Pons (tissue), 1 donor: ENCODE measurements at places on chromosomes 6 and 20.

GRCh38 chr20:37257530-37257929 lies 4.1 kb downstream of the GHRH start:
- no peak for DNase-seq

GRCh38 chr20:43328697-43329096 lies 129.0 kb upstream of the SRSF6 start:
- DNase-seq = no peak

GRCh38 chr6:14772188-14772587 lies 473.7 kb upstream of the JARID2 start:
- no peak for DNase-seq

DNA sequence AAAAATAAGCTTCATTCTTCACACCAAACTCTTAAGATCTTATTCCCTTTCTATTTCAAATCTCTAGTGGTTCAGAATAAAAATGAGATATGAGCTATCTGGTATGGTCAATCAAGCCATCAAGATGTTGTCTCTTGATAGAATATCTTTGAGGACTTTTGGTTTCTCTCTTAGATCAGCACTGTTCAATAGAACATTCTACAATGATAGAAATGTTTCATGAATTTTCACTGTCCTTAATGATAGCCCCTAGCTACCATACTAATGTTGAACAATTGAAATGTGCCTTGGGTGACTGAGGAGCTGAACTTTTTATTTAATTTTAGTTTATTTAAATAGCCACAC lies 24.1 kb upstream of the HINT3 start:
- DNase-seq = no peak

GRCh38 chr6:106539936-106540335 lies 89.4 kb downstream of the RTN4IP1 start:
- DNase-seq = peak; percentile 30

DNA sequence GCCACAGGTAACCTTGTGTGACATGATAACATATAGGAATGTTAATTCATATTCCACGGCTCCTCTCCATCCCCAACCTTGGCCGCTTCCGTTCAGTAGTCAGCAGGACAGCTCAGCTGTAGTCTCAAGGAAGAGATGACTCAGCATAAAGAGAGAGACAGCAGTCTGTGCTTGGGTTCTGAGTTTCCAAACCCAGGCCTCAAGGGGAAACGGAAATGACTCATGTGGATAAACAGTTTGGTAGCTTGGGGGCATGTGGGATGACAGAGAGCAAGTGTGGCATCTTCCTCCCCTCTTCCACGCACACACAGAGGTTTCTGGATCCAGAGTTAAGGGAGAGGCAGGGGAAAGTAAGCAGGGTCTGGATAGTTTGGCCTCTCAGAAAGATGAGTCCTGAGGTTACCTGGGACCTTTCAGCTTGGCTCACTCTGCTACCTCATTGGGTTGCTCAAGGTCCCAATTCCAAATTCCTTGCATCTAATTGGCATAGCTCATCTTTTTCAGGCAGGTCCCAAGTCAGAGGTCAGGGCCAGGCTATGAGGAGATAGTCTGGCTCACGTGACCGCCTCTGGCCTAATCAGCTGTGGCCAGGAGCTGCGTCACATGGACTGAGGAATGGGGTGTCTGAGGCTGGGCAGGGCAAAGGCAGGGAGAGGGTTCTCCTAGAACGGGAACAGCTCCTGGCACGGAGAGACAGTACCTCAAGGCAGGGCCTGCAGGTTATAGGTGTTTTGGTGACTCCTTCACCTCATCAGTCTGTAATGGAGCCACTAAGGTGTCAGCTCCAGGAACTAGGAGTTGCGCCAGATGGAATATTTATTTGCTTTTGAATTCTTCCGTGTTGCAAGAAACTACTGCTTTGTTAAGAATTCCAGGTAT lies 36.5 kb upstream of the MLN start:
- peak; percentile 47 for DNase-seq
